ENCODE measurements at places on chromosomes 12 and 14.

DNA sequence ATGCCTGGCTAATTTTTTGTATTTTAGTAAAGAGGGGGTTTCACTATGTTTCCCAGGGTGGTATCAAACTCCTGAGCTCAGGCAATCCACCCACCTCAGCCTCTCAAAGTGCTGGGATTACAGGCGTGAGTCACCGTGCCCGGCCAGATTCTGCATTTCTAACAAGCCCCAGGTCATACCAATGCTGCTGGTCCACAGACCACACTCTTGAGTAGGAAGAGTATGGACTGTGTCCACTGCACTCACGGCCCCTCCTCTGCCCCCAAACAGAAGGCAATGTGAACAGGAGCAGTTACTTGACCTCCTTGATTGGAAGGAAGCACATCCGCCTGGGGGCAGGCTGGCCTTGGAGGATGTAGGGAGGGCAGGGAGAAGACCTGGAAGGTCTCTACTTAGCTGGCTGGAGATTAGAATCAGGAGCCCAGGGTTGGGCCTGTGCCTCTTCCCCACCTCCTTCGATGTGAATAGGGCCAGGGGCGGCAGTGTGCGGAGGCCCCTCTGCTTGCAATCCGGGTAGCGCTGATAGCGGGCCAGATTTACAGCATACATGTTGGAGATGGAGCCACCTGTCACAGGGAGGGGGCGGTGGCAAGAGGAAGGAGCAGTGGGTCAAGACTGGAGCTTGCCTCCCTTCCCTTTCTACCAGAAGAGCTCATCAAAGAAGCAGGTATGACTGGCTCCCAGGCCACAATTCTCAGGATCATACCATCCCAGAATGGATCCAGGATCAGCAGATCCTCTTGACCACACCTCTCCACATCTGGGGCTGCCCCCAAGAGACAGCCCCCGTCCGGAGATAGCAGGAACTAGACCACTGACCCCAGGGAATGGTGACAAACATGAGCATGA is 9.4 kb upstream of the ZNF740 start:
- no peak for DNase-seq

DNA sequence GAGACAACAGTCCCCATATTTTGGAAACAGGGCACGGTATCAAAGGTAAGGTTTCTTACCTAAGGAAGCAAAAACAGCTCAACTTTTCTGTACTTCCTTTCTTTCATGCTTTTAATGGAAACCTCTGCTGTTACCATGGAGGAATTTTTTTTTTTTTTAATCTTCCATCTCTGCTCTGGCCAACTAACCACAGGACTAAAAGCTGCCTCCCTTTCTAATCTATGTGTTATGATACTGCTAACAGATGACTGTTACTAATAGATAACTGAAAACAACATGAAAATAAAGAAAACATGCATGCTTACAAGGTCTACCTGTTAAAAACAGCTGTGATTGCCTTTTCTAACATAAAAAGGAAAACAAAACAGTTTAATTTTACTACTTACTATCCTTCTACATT is 168.4 kb downstream of the SOX5 start:
- DNase-seq: no peak

DNA sequence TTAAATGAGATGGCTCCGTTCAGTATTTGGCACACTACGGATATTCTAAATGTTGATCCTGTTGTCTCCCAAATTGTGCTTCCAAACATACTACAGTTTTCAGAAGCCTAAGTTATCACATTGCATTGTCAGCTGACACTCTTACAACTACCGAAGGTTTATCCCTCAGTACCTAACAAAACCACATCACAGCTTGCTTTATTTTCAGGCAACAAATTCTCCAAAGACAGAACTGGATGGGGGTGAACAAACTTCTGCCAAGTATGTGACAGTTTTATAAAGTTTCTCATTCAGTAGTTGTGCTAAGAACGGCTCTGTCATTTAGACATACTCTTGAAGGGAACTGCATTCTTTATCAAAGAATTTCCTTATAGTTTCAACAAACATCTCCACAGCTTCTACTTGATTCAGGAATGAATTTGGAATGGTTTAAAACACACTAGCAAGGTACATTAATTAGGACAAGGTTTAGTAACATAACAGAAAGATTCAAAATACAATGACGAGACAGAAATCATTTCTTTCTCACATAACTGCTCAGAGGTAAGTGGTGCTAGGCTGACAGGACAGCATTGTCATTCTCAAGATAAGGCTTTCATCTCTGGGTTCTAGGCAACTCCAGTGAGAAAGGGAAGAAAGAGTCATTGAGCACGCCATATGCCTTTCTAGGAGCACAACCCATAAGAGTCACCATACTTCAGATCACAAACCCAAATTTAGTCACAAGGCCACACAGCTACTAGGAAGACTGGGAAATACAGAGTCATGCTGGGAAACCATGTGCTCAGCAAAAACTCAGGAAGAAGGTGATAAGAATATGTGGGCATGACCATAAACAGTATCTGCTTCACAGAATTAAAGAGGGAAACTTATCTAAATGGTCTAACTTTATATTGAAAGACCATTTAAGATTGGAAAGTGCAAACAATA is 100.7 kb downstream of the DUSP6 start:
- no peak for DNase-seq

DNA sequence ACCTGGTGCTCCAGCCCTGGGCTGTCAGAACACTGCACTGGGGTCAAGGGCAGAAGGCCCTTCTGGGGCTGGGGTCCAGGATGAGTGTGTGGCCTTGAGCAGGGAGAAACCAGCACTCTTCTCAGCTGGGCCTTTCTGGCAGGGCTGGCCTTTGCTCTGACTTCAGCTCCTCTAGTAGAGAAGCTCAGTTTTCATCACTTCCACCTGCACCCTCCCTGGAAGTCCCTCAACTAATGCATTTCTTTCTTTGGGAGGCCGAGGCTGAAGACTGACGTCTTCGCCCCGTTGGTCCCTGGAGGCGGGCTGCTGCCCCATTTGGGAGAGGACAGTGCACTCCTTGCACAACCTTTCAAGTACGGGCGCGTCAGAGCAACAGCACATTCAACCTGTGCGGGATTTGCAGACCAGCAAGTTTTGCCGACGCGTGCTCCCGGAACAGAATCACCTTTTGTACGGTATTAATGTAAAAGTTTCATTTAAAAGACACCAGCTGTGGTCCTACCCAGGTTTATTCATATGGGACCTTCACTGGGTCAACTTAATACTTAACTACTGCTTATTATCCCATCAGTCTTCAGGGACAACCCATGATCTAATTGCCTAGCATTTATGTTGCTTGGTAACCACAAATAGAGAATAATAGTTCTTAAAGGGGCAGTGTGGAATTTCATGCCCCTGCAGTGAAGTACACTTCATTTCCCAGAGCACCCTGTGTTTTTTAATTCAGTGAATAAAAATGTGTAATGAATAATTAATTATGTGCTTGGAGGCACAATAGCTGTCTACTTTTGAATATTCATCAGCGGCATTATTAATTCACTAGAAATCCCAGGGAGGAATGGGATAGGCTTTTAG is 134.8 kb upstream of the VRK1 start:
- DNase-seq: no peak

- DNase-seq: no peak
These were observed 80.8 kb downstream of the RIC8B start for GRCh38 chr12:106855221-106855758.

DNA sequence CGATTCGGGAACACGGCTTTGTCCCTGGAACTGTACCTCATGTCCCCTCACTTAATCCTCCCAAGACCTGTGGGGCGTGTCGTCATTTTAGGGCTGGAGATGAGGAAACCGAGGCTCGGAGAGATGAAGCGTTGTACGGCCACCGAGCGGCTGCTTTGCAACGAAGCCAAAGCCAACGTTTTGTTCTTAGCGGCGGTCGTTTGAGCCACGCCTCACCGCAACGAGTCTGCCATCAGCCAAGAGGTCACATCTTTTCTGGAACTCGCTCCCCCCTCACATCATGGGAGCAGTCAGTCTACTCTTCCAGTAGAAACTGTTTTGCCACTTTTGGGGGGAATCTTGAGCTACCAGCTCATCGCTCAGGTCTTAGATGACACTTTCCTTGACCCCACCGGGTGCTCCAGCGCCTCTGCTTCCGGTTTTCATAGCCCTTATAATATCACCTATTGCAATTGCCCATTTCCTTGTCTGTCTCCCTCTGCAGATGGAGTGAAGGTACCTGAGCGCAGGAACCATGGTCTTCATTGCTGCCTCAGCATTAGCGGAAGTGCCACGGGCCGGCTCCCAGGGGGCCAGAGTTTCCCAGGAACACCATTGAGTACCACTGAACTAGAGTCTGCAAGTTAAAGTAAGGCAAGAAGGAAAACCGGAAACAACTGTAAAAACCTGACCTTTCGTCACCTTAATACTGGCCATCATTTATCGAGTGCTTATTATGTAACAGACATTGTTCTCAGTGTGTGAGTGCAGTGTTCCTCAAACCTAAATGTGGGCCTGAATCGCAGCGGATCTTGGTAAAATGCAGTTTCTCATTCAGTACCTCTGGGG is 19.6 kb downstream of the NINJ2 start:
- DNase-seq: no peak

GRCh38 chr14:85907536-85907935 is 377.6 kb downstream of the FLRT2 start:
- no peak for DNase-seq

DNA sequence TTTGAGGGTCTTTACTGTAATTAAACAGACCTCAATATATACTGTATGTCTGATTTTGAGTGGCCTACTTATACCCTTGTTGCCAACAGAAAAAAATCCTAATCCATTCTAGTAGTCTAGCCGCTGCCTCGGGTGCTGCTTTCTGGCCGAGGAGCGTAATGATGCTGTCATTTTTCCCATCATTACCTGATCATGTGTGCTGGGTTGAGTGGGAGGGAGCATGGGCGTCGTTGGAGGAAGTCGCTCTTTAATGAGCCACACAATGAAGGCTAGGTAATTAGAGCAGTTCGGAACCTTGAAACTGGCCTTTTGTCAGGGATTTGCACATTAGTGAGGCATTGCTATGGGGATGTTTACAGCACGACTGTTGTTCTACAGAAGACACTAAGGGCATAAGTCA is 76.1 kb upstream of the RFX4 start:
- no peak for DNase-seq

DNA sequence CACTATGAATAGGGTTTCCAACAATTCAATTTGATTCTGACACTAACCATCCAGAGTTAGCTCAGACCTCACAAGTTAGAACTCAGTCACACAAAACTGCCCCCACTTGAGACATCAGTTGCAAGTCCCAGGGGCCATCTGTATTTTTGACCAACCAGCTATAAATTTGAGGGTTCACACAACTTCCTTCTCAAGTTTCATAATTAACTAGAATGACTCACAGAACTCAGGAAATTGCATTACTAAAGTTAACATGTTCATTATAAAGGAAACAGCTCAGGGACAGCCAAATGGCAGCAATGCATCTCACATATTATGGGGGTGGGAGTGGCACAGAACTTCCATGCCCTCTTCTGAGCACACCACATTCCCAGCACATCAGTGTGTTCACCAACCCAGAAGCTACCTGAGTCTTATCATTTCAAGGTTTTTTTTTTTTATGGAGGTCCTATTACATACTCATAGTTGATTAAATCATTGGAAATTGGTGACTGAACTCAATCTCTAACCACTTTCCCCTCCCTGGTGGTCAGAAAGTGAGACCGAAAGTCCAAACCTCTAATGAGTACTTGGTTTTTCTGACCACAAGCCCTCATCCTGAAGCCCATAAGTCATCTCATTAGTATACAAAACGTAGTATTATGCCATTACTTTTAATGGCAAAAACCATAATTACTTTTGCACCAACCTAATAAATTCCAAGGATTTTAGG is 1721.5 kb upstream of the SEL1L start:
- DNase-seq: no peak

DNA sequence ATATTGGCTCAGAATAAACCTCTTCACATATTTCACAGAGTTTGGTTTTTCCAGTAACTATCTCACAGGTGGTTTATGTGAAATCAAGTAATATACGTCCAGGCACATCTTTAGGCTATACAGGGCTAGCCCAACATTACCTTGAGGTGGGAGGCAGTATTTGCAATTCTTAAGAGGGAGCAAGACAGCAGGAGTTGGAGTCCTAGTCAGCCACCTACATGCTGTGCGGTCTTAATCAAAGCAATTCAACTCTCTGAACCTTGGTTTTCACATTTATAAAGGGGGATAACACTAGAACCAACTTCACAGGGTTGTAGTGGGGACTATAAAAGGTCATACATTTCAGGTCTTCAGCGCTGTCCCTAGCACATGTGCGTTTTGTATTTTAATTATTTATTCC is 73.5 kb upstream of the FICD start:
- no peak for DNase-seq

DNA sequence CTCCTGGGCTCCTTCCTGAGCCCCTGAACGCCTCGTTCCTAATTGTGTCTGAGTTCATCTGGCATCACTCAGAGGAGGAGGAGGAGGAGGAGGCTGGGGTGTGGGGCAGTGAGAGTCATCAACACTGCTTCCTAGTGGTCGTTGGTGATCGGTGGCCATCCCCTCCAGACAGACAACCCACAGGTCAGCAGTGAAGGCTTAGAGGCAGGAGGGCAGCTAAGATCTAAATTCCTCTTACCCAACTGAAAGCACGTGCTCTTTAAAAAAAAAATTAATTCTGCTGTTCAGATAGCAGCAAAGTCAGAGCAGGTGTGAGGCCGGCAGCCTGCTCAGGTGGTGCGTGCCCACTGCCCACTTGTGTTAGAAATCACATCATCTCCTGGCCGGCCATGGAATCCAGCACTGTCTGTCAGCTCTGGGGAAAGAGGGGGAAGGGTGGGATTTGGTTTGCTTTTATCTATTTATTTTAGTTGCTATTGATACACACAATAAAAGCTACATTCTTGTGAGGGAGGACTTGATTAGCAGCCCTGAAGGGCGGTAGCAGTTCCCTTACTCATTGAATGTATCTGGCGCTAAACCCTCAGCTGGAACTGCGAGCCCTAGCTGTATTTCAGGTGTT is 46.6 kb downstream of the PPP2R5C start:
- no peak for DNase-seq

DNA sequence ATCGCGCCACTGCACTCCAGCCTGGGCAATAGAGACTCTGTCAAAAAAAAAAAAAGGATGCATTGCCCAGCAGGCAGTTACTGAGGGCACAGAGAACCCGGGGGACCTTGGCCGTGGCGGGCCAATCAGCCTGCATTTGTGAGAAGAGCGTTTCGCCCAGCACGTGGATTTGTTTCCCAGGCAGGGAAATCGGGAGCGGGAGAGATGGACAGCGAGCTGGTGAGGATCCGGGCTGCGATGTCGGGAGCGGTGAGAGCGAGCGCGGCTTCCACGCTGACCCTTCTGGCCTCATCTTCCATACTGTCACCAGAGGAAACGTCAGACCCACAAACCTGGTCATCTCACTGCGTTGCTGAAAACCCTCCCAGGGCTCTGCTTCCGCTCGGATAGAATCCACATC is 123.5 kb downstream of the RIMBP2 start:
- no peak for DNase-seq
